AG20443 (cell line): ENCODE measurements at places on chromosomes 3 and 15.

DNA sequence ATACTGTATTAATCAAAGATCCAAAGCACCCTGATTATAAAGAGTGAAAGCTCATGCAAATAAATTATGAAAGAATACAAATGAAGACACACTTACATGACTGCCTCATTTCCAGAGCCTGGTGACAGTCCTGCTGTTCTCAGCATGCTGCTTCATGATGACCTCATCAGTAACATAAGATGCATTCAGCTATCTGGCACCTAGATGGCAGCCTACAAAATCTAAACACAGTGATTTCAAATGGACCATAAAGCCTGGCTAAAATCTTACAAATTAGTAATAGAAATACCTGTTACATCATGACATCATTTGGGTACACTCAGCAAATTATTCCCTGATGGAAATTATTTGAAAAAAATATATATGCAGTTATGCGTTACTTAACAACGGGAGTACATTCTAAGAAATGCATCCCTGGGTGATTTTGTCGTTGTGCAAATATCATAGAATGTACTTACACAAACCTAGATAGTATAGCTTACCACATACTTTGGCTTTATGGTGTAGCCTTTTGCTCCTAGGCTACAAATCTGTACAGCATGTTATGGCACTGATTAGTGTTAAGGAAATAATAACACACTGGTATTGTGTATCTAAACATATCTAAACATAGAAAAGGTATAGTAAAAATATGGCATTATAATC, 207.2 kb downstream of the EPHA3 start:
- peak; percentile 15 for DNase-seq

DNA sequence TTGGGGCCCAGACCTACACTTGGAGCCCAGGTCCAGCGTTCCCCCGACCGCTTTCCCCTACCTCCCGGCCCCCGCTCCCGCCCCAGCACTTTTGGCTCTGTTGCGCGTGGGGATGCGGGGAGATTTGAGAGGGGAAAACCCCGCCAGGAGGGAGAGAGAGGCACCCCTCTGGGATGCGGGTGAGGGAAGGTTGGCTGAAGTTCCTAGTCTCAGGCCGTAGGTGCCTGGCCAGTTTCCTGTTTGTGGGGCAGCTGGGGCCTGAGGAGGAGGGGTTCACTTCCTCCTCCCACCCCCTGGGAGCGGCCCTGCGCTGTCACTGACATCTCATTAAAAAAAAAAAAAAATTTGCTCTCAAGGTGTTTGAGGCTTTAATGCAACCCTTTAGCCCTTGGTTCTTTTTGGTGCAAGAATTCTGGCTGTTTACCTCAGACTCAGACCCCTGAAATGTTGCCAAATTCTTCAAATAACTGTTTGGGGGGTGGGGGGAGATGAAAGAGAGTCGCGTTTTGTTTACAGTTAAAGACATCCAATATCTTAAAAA, 2.6 kb downstream of the FAM43A start:
- DNase-seq, result no peak

DNA sequence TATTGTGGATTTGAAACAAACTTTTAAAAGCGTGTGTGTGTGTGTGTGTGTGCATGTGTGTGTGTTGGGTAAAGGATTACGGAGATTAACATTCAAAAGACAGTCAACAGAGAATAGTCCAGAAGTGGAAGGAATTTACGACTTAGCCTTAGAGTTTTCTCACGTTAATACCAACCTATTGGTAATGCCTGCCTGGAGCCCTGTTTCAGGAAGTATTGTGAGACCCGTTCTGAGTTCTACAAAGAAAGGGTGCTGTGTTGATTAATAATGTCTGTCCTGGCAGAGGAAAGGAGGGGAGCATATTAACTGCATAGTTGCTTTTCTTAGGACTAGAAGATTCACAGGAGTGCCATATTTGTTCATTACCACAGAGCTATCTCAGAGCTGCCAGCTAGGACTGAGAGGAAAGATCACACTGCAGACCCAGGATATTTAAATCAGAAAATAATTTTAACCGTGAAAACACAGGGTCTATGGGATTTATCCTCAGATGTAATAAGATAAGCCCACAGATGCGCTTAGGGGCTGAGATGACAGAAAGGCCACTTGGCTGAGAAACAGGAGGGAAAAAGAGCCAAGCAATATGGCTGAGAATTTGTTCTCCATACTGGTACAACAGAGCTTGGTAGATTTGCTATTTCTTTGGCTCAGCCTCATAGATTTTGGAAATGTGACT, 40.5 kb upstream of the FRMD4B start:
- no peak for DNase-seq

- no peak for DNase-seq
Observed at GRCh38 chr15:65302061-65302460, 2.4 kb upstream of the RNU5B-1 start.

DNA sequence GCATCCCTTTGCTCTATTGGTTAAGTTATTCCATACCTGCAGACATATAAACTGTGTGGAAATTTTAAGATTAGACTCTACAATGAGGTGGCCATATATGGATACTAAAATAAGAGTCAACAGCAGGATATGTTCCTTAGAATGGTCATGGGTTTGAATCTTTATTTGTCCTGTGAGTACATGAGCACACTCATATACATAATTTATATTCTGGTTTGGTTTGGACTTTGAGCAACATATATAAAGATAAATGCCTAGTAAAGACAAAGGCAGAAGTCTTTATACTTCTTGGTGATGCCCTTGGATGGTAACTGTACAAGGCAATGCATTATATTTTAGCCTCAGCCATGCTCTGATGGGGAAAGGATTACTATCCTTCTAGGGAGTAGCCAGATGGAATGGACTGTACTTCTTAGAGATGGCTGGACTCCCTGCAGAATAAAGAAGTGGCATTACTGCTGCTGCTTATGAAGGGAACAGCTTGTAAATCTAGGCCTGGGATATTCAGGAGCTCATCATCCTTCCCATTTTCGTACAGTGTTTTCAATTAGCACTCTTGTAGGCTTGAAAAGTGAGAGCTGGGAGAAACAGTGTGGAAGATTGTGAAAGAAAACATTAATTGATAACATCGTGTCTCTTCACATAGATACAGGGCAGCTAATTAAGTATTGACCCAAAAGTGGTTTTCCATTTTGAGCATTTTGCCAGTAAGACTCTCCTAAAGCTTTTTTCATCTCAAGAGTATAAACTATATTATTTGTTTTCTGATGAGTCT, 60.4 kb downstream of the HMG20A start:
- DNase-seq, result no peak

DNA sequence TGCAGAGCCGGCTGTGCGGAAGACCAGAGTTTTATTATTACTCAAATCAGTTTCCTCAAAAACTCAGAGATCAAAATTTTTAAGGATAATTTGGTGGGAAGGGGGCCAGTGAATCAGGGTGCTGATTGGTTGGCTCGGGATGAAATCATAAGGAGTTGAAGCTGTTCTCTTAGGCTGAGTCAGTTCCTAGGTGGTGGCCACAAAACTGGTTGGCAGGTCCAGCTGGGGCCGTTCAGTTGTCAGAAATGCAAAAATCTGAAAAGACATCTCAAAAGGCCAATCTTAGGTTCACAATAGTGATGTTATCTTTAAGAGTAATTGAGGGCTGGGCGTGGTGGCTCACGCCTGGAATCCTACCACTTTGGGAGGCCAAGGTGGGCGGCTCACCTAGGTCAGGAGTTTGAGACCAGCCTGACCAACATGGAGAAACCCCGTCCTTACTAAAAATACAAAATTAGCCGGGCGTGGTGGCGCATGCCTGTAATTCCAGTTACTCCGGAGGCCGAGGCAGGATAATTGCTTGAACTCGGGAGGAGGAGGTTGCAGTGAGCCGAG, 2.3 kb upstream of the ZNF589 start:
- DNase-seq, result no peak

DNA sequence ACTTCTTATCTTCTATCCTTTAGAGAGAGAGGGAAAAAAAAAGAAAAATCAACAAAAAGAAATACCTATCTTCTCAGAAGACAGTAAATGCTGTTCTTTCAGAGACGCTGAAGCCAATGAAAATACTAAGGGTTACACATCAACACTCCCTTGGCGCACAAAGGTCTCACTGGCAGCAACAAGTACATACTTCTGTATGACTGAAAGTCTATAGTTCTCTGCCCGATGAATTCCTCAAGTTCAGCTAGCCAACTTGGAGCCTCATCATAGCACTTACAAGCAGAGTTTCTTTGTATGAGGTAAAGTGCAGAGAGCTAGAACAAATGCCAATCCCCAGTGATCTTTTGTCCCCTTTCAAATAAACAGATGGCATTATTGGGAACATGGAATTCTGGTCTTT, 62.7 kb downstream of the CPNE4 start:
- no peak for DNase-seq

DNA sequence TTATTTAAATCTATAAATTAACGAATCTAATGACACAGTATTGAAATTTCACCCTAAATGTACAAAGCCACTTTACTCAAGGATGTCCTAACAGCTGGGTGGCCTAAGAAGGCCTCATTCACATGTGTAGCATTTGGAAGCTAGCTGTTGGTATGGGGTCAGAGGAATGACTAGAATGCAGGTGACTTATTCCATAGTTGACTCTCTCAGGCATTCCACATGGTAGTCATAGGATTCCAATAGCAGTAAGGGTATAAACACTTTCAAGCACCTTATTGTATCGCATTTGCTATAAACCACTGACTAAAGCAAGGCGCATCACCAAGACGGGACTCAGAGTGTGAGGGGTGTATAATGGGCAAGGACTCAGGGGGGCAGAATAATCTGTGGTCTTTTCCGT, 294.8 kb upstream of the EPHA3 start:
- no peak for DNase-seq

- no peak for DNase-seq
Observed at GRCh38 chr15:78130466-78131294, 565 bp downstream of the CIB2 start.

- DNase-seq, result no peak
Observed at GRCh38 chr3:27639271-27639670, 82.9 kb downstream of the EOMES start.

DNA sequence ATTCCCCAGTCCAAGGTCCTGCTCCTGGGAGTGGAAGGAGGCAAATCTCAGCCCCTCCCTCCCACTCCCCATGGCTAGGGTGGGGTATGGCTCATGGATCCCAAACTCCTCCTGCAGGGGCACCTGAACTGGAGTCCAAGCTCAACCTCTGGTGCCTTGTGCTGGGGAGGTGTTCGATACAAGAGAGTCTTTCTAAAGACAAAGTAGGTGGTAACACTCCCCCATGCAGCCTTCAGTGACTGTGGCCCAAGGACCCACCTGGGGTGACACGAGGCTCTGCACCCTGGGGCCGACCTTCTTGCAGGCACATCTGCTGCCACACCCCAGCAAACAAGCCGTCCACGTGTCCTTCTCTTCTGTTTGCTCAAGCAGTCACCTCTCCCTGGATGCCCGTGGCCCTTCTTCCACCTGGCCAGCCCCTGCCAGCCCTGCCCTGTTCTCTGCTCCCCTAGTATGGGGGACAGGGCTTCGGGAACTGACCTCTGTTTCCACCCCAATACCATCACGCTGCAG, 36.7 kb upstream of the SLC6A11 start:
- no peak for DNase-seq

DNA sequence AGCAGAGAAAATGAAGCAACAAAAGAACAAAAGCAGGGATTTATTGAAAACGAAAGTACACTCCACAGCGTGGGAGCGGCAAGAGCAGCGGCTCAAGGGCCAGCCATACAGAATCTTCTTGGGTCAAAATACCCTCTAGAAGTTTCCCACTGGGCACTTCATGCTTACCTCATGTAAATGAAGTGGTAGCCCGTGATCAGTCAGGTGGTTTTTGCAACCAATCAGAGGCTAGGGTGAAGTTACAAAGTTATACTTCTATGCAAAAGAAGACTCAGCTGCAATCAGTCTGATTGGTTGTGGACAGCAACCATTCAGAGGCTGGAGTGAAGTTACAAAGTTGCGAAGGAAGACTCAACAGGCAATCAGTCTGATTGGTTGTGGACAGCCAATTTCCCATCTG, 37.8 kb upstream of the TRH start:
- peak; percentile 64 for DNase-seq

DNA sequence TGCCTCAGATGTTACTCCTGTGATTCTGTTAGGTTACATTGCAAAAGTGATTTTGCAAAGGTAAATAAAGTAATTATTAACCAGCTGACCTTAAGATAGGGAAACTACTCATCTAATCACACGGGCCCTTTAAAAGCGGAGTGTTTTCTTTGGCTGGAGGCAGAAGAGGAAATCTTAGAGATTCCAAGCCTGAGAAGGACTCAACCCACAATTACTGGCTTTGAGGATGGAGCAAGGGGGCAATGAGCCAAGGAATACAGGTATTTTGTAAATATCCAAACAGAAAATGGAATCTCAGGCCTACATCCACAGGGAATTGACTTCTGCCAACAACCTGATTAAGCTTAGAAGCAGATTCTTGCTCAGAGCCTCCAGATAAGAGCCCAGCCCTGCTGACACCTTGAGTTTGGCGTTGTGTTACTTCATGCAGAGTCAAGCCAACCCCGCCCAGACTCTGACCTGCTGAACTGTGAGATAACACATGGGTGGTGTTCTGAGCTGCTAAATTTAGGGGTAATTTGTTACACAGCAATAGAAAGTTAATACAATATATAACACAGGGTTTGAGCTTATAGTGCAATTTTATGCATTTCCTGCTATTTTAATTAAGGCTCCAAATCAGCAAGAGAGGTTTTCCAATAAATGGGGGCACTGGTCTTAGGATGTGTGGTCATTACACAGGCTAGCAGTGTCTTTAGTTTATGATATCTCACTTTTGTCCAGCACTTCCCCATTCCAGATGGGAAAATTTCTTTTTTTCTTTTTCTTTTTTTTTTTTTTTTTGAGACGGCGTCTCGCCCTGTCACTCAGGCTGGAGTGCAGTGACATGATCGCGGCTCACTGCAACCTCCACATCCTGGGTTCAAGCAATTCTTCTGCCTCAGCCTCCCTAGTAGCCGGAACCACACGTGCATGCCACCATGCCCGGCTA, 19.5 kb downstream of the NFKBIZ start:
- DNase-seq, result no peak

- peak; percentile 65 for DNase-seq
Observed at GRCh38 chr3:139764936-139765335, 87.2 kb upstream of the NMNAT3 start.

- no peak for DNase-seq
Observed at GRCh38 chr3:195829897-195830254, 18.1 kb upstream of the MUC4 start.

- no peak for DNase-seq
Observed at GRCh38 chr3:184618811-184619210, 57.2 kb downstream of the EPHB3 start.

GRCh38 chr3:18283680-18284079, 141.5 kb downstream of the SATB1 start:
- peak; percentile 13 for DNase-seq

- no peak for DNase-seq
Observed at GRCh38 chr3:184002469-184002868, 15.2 kb downstream of the ABCC5 start.

GRCh38 chr3:124372775-124373174, 357.5 kb upstream of the UMPS start:
- no peak for DNase-seq

- no peak for DNase-seq
Observed at GRCh38 chr3:73401616-73402279, 223.0 kb downstream of the PDZRN3 start.

DNA sequence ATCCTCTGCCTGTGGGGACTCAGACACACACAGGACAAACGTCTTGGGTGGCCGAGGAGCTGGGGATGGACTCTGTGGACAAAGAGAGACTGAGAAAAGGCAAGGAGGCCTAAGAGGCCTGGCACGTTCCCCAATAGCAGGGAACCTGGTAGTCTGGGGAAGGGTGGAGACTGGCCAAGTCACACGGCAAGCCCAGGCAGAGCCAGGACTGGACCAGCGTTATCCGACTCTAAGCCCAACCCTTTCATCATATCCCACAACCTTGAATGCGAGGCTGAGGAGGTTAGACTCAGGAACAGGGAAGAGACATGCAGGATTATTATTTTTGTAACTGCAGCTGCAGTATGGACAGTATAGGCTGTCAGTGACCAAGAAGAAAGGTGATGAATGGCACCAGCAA, 53.4 kb downstream of the SLC6A11 start:
- DNase-seq, result no peak
